Mesothelial cell of epicardium (in vitro differentiated cells): ENCODE measurements at places on chromosomes 12 and 14.

DNA sequence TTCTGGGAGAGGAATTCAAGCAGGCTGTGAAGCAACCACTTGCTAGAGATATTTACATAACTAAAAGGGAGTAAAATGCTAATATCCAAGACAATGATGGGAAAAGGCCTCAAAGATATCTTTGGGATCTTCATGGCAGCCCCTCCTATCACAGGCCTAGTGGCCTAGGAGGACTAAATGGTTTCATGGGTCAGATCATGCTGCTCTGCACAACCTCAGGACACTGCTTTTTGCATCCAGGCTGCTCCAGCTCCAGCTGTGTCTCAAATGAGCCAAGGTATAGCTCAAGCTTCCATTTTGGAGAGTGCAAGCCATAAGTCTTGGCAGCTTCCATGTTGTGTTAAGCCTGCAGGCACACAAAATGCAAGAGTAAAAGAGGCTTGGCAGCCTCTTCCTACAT is 195.6 kb upstream of the SSTR1 start:
- no peak for DNase-seq

GRCh38 chr12:6280053-6280469 is 30.4 kb upstream of the PLEKHG6 start:
- DNase-seq: no peak

DNA sequence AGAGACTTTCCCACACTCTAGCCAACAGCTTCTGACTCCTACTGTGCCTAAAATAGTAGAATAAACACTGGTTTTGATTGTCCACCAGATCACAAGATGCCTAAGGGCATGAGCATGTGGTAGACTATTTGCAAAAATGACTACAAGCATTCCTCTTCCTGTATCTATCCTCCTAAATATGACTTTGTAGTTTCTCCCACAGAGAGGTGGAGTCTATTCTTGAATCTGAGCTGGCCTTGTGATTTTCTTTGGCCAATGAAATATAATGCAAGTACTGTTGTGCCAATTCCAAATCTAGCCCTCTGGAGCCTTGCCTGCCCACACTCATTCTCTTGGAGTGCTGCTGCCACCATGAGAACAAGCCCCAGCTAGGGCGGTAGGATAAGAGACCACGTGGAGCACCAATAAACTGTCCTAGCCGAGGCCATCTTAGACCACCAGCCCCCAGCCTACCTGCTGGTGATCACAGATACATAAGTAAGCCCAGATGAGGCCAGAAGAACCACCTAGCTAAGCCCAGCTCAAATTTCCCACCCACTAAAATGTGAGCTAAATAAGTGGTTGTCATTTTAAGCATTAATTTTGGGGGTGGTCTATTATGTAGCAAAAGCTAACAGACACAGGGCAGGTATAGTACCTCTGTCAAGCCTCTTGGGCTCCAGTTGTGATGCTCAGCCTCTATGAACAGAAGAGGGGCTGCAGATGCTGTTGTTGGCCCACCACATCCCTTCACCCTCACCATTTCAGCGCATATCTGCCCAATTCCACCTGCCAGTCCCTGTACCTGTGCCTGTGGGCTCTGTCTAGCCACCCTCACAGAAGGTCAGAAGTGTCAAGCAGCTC is 17.9 kb downstream of the ZFP36L1 start:
- DNase-seq: no peak

- no peak for DNase-seq
These were observed 108.8 kb downstream of the DAAM1 start for GRCh38 chr14:59297071-59297776.

DNA sequence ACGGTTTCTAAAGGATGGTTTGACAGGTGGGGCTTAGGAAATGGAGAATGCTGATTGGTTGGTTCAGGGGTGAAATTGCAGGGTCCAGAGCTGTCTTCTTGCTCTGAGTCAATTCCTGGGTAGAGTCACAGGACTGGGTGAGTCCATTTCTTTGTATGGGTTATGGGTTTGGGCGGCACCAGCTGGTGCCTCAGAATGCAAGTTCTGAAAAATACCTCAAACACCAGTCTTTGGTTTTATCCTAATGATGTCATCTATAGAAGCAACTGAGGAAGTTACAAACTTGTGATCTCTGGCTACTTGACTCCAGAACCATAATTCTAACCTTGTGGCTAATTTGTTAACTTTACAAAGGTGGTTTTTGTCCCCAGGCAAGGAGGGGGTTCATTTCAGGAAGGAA is 47.6 kb upstream of the EIF5 start:
- DNase-seq: no peak

DNA sequence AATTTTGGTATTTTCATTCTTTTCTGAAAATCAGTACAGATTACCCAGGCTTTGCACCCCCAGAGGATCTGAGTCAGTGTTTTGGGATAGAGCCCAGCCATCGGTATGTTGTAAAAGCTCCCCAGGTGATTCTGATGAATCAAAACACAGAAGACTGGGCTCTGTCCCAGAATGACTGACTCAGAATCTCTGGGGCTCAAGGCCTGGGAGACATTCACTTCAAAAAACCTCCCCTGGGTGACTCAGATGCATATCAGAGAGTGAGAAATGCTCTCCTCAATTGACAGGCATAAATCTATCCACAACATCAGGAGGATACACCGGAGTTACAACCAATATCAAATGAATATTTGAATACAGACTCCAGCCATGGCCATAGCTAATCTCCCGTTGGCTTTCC is 32.6 kb downstream of the SLC35F4 start:
- DNase-seq: no peak

DNA sequence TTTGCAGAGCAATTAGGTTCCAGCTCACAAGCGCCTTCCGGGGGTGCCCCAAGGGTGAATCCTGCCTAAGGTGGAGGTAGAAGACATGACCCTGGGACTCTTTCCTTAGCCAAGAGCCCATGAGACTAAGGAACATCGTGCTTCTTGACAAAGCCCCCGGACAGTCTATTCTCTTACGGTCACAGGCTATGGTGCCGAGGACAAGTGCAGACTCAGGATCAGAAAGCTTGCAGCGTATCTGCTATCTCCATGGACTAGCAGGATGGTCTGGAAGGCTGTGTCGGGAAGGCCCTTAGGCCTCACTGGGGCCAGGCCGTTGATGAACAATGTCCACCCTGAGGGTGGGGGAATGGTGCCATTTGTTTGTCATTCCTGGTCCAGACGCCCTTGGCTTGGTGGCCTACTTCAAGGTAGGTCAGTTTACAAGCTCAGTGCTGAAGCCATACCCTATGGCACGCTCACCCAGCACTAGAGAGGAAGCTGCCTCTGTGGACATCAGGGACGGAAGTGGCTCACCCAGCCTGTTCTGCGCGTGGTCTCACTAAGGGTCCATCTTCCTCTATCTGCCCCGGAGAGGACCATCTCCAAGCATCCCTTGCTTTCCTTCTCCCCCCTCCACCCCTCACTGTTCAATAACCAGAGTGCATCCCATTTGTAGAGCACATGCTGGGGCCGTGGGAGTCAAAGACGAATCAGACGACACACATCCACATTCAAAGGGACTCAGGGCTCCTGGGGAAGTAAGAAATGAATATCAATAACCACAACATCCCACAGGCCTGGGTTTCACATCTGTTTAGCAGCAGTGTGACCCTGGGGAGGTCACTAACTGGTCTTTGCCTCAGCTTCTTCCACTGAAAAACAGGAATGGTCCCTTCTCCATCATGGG is 45.0 kb upstream of the IQSEC3 start:
- DNase-seq: no peak

DNA sequence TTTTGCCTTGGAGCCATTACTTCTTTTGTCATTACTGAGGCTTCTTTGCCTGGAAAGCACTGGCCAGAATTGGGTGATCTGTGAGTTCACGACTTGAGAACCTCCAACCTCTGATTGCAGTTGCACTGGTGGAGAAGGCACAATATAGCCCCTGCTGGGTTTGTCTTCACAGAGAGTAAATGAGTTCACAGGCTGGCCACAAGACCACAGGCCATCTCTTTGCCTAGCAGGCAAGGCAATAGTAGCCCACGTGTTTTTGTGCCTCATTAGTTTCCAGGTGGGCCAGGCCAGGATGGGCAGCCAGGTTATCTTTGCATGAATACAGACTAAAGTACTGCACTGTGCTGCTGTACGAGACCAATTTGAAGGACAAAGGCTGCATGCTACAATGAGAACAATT is 468.8 kb downstream of the NRXN3 start:
- no peak for DNase-seq

- DNase-seq: no peak
These were observed 649.0 kb downstream of the TMTC2 start for GRCh38 chr12:83335748-83336147.

GRCh38 chr14:105087308-105087962 is 22.2 kb upstream of the GPR132 start:
- no peak for DNase-seq

GRCh38 chr12:80196419-80196818 is 97.1 kb downstream of the OTOGL start:
- no peak for DNase-seq

- DNase-seq: no peak
These were observed 33.6 kb upstream of the WNK1 start for GRCh38 chr12:718756-719102.

GRCh38 chr12:114006482-114007425 is 40.6 kb upstream of the RBM19 start:
- no peak for DNase-seq

DNA sequence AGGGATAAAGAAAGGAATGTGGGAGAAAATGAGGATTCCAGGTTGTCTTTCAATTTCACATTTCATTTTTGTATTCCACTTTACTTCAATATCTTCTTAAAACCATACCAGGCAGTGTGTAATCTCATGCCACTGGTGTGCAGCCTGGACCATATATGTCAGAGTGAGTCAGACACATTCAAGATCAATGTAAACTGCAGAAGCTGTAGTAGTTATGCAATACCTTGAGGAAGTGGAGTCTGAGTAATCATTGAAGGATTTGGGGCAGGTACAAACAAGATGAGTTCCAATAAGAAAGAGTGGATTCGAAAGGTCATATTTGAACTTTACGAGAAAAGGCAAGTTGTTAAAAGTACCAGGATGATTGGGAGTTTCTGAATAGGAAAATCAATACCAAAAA is 14.1 kb downstream of the PLCZ1 start:
- DNase-seq: no peak

- DNase-seq: no peak
These were observed 172.2 kb downstream of the SLC16A7 start for GRCh38 chr12:59768031-59768430.

DNA sequence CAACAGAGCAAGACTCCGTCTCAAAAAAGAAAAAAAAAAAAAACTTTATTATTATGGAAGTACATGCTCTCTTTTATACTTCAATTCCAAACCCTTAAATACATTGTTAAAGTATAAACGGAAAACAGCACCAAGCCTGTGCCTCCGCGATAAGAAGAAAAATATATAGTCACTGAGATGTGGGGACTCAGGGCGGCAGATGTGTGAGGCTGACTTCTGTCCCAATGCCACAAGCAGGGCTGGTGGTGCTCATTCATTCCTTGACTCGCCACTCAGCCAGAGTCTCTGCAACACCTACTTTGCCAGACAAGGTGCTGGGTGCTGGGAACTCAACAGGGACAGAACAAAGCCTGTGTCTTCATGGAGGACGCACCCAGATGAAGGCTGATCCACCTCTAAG is 13.8 kb downstream of the LGMN start:
- no peak for DNase-seq

DNA sequence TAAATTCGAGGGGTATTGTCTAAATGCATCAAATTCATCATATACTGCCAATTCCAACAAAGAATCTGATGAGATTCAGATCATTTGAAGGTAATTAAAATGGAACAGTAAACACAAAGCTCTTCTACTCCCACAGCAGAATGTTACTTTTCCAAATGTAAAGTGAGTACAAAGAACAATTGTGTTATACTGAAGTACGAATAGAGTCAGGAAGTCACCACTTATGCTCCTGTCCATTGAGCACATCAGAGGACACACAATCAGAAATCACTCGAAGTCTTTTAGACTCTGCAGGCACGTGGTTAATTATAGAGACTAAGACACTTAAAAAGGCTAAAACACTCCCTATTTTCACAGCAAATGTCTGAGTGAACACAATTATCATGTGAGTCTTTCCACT is 388.5 kb upstream of the MIS18BP1 start:
- DNase-seq: no peak

DNA sequence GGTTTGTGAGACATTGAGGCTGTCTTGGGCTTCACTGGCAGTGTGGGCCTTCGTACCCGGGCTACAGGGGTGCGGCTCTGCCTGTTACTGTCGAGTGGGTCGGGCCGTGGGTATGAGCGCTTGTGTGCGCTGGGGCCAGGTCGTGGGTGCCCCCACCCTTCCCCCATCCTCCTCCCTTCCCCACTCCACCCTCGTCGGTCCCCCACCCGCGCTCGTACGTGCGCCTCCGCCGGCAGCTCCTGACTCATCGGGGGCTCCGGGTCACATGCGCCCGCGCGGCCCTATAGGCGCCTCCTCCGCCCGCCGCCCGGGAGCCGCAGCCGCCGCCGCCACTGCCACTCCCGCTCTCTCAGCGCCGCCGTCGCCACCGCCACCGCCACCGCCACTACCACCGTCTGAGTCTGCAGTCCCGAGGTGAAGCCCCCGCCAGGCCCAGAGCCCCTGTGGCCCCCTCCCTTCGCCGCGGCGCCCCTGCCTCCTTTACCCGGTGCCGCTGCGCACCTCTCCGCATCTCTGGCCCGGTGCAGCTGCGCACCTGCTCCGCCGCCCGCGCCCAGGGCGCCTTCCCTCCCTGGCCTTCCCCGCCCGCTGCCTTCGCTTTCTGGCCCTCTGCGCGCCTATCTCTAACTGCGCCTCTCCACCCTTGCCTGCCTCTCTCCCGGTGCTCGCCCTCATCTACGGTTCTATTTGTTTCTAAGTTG is at the start of gene ENO2:
ENO2 (plus strand) TSS at position 335 of the 701 bp plus-strand sequence. CDS start 1,253 bp downstream, outside the sequence.
- peak; percentile 71 for DNase-seq

- no peak for DNase-seq
These were observed 61.1 kb upstream of the C12orf71 start for GRCh38 chr12:27143256-27144069.

GRCh38 chr12:94147387-94147990 is 888 bp upstream of the PLXNC1 start:
- DNase-seq: no peak

DNA sequence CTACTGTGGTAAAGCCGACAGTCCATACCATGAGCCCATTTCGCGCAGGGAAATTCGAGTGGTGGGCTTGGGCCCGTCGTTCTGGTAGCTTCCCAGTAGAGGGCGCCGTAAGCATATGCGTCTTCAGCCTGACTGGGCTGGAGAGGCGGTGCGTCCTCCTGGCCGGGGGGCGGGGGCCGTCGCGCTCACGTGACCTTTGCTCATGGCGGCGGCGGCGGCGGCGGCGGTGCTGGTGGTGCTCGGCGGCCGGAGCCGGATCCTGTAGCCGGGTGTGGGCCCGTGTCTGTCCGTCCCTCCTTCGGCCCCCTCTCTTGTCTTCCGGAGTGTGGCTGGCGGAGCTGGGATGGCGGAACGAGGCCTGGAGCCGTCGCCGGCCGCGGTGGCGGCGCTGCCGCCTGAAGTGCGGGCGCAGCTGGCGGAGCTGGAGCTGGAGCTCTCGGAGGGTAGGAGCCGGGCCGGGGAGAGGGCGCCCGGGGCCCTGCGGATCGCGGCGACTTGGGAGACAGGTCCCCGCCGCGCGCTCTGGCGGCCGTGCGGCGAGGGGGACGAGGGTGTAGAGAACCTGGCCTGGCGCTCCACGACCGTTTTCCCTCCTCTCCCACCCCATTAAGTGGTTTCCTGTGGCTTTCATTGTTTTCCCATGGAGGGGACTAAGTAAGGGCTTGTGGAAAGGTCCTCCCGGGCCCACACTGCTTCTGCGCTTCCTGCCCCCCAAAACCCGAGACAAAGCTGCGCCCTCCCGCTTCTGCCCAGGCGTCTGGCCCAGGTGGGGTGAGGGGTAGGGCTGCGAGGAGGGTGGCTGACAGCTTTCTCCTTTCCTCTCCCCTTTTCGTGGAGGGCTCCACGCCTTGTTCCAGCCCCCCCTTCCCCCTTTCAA is at the start of gene DIP2B:
DIP2B (plus strand) TSS at position 188 of the 877 bp plus-strand sequence; CDS start at position 344, 156 bp downstream.
- peak; percentile 97 for DNase-seq

GRCh38 chr14:81261176-81261575 is 40.4 kb upstream of the GTF2A1 start:
- no peak for DNase-seq
